Stimulated activated CD8-positive, alpha-beta memory T cell treated with anti-CD3 and anti-CD28 coated beads, Interleukin-4, amount 100 ng/mL, for 24 hours (primary cell): ENCODE measurements at places on chromosomes 11 and 22.

DNA sequence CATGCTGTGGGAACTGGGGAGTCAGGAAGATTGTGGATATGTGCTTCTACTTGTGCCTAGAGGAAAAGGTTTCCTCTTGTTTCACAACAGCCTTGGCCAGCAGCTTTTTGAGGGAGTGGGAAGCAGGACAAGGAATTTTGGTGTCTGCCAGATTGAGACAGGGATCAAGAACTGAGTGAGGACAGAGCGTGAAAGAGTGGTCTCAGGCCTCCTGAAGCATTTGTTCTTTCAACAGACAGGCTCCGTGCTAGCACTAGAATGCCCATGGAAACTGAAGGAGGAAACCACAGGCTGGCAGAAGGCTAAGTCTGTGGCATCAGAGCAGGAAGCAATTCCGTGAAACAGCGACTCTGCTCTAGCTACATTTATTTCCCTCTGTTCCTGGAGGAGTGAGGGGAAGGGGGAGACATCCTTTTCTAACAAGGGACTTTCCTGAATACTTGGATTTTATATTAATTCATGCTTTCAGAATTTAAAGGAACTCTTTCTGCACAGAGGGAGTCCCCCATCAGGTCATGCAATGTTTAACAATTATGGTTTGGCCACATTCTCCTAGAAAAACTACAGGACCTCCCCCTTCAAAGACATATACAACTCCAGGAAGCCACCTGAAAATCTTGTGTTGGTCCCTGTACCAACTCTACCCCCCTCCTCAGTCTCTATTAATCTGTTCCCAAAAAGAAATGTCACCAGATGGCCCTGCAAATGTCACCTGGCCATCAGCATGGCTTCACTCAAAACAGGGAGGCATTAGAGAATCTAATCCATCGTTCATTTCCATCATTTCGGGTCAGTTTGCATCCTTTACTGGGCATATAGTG, 96.1 kb downstream of the SYT9 start:
- no peak for DNase-seq

- no peak for DNase-seq
Observed at GRCh38 chr11:126628790-126629621, 273.5 kb downstream of the ST3GAL4 start.

GRCh38 chr11:78228467-78228866, 39.7 kb downstream of the USP35 start:
- DNase-seq = no peak

GRCh38 chr11:126468102-126468521, 112.6 kb downstream of the ST3GAL4 start:
- DNase-seq = no peak

DNA sequence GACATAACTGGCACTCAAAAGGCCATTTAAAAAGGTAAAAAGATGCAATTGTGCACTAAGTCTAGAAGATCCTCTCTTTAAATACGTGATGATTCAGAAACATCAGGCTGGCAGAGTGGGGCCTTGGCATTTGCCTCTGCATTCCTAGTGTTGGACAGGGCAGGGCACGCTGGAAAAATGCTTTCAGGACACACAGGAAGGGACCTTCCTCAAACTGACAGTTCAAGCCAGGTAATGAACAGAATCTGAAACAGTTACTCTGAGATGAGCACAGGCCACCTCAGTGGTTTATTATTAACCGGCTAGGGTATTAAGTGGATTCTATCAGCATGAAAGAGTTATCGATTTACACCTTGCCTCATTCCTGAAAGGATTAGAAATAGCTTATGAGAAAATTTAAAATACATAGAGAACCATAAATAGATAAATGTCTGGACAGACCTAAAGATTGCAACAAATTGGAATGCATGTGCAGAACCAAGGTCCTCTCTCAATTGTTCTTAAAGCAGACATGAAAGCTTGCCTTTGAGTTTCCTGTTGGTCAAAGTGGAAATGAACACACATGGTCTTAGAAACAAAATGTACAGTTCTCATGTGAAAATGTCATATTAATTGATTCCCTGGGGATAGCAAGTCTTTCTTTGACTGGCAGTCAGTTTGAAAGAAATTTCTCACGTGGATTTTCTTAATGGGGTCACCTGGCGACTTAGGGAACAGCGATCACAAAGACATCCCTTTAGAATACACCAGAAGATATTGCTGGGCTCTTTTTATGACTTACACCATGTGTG, 21.5 kb upstream of the CSNK2A3 start:
- DNase-seq = no peak

GRCh38 chr11:72102162-72102561, 935 bp downstream of the LAMTOR1 start:
- no peak for DNase-seq

- no peak for DNase-seq
Observed at GRCh38 chr11:93842461-93842860, 8.0 kb downstream of the VSTM5 start.

DNA sequence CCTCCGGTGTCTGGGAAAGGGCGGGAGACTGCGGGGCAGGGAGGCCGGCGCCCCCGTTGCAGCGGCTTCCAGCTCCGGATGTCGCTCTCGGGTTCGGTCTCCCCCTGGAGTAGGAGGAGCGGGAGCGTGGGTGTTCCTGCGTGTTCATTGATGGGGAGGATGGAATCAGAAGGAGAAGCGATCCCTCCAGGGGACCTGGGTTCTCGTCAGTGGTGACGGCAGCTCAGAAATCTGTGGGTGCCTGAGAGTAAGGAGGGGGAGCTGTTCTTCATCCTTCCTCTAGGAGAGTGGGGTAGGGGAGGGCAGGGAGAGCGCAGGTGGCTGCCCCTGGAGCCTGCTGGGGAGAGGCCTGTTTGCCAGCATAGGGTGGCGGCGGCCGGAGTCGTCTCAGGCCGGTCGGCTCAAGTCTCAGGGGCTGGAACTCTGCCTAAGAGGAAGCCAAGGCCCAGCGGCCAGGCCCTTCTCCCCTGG, 1.1 kb downstream of the UBASH3B start:
- DNase-seq = no peak

- DNase-seq = no peak
Observed at GRCh38 chr22:16974298-16975084, 33.5 kb downstream of the GAB4 start.

DNA sequence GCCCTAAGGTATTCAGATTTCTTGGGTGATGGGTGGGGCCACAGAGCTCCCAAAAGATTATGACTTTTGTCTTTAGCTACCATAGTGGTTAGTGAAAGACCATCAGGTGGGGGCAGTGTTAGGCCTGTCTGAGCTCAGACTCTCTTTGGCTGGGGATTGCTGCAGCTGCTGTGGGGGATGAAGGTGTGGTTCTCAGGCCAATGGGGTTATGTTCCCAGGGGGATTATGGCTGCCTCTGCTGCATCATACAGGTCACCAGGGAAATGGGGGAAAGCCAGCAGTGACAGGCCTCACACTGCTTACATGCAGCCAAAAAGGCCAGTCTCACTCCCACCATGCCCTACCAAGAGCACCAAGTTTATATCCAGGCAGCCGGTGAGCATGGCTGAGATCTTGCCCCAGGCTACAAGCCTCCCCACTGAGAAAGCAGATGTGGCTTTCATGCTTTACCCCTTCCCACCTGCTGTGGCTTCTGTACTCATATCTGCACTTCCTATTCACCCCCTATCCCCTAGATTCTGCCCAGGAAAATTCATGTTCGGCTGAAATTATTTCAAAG, 24.8 kb downstream of the CNTF start:
- no peak for DNase-seq

- no peak for DNase-seq
Observed at GRCh38 chr11:11537871-11538270, 83.9 kb downstream of the GALNT18 start.

DNA sequence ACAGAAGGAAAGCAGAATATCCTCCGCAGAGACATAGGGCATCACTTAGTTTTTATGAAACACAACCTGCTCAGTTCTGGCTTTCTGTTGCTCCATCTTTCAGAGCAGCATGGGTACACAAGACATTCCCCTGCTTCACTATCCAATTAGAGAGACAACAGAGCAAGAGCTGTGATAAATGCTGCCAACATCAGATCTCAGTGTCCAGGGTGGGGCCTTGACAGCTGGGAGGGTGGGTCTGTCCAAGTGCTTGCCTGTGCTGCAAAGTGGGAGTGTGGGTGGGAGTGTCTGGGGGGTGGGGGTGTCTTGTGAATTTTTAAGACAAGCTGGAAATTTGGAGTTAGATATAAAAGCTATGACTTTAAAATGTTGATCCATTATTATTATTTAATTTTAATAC, 369.6 kb downstream of the TENM4 start:
- no peak for DNase-seq

GRCh38 chr11:16505481-16505880, 149.1 kb upstream of the SOX6 start:
- no peak for DNase-seq

GRCh38 chr11:47863898-47864430, 15.8 kb upstream of the NUP160 start:
- no peak for DNase-seq

- DNase-seq = no peak
Observed at GRCh38 chr11:44203270-44204043, 106.5 kb downstream of the ALX4 start.

- DNase-seq = no peak
Observed at GRCh38 chr22:25987948-25988347, 181.3 kb upstream of the SEZ6L start.

DNA sequence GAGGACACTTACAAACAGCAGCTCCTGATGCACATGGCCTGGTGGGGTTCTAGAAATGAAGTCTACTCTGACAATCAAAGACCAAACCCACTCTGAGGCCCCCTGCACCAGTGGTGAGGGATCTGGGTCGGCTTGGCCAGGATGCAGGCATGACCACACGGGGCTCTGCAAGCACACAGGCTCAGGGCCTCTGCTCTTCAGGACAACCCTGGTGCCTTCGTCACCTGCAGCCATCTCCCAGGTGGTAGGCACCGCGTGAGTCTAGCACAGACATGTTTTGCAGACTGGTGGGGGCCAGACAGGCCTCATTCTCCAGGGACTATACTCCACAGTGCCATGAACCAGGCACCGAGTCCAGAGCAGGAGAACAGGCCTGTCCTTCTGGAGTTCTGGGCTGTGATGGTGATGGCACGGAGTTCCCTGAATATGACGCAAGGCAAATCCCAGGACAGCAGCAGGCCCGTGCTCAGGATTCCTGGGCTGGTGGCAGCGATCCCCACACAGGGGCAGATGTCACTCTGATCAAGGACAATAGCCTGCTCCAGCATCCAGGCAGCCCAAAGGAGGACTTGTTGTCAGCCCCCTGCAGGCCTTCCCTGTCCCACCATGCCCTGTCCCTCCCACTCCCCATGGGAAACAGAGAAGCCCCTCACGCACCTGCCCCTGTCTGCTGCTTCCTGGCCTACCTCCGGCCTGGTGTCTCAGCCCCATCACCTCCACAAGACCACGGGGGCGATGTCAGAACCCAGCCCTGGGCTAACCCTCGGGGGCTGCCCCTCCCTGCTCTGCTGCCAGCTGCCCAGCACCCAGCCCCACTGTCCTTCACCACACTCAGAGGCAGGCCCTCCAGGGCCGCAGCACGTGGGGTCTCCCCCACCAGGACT, 36.1 kb downstream of the GNB1L start:
- DNase-seq = no peak

DNA sequence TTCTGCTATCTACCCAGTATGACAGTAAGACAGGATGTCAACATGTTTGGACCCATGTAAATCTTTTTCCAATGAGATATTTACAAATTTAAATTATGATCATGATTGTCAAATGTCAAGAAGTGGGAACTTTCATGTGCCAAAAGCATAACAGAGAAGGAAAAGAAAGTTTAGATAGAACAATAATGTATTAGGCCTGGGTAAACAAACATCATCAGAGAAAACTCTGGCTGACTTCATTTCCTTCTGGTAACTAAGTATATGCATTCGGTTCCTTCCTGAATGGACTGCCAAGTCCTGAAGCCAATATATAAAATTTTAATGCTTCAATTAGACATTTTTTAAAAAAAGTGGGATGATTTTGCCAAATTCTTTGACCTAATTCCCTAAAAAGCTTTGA, 16.5 kb downstream of the RNF141 start:
- no peak for DNase-seq

GRCh38 chr11:7896009-7896785, 34.9 kb downstream of the OR10A6 start:
- DNase-seq = no peak

DNA sequence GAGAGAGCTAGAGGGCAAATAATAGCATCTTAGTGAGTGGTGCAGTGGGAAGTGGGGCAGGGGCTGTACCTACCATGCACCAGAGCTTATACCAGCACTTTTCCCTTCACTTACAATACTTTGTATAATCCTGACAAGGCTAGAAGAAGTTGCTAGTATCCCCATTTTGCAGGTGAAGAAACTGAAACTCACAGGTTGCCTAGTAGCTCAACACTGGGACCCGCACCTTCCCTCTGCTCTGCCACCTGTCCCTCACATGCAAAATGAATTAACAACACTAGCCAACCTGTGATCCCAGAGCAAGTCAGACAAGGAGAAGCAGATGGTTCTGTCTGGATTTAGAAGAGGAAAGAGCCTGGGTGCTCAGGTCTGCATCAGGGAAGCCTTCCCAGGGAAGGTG, 510.4 kb downstream of the BUD13 start:
- no peak for DNase-seq

DNA sequence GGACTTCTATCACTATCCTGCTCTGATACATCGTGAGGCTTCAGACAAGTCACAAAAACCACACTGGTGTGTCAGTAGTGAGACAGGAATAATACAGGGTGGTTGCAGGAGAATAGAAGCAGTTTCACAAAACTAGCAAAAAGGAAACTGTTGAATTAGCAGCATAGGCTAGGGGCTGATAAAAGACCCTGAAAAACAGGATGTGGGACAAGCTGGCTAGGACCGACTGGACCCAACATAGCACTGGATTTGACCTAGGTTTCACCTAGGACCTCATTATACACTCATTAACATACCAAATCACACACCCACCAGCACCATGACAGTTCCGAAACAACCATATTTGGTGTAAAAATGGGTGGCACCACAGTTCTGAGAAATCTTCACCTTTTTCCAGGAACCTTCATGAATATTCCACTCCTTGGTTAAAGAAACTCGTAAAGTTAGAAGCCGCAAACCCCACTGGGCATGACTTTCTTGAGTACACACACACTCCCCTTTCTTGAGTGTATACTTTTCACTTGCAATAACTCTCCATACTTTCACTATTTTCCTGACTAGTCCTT, 76.2 kb downstream of the SLC1A2 start:
- DNase-seq = no peak

GRCh38 chr11:64239662-64240434, 1.0 kb upstream of the FKBP2 start:
- no peak for DNase-seq

DNA sequence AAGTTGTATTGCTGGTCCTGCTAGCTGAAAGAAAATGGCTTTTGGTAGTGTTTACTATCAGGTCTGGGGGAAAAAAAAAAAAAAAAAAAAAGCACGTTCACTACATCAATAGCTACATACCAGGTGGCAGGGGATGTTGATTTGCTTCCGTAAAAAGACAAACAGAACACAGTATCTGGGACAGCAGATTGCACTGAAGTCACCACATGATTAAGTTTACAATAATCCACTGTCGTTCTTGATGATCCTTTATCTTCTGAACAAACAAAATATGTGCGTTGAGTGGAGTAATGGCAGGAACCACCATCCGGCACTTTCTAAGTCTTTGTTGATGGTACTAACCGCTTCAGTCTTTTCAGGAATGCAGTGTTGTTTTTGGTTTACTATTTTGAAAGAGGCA, 48.7 kb downstream of the DDX6 start:
- no peak for DNase-seq
